ENCODE measurements at places on chromosomes 6 and 20. TPM values are rescaled to one million over a fixed set of nuclear protein-coding genes. Genes with fewer than 3 reads are reported as not detected.

Gene GSTA1
- total RNA-seq: not detected

Gene CNBD2
- total RNA-seq: 1.2 TPM

Gene CCDC170
- 0.32 TPM for total RNA-seq

Gene RNF39
- not detected for total RNA-seq

Measured in smooth muscle cell of the umbilical artery (primary cell).